ENCODE measurements at places on chromosomes 1 and 21.

DNA sequence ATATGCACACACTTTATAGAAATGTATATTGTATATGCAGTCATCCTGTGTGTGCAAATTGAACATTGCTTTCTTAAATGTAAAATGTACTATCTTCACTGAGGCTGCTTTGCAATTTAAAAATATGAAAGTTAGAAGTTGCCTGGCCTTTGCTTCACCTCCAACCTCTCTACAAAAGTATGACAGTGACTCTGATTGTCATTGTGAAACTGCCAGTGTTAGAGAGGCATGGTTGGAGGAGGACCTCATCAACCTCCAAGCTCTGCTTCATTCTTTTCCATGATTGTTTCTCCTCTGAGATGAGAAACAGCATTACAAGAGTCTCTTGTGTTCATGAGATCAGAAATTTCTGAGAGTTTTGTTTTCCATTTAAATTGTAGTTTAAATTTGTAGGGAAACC is 185.5 kb downstream of the ZC3H11B start:
- no peak for DNase-seq

GRCh38 chr1:15233689-15234088 is 13.3 kb upstream of the FHAD1 start:
- DNase-seq, result no peak

GRCh38 chr1:180151508-180151907 is 3.2 kb upstream of the QSOX1 start:
- no peak for DNase-seq

GRCh38 chr1:16351994-16352841 is at the start of gene FBXO42:
Gene FBXO42, minus strand, starts transcription at chr1:16352480. Its CDS starts 37,062 bp downstream, at chr1:16315418.
- peak; percentile 93 for DNase-seq

GRCh38 chr1:8363186-8363766 is 45.4 kb downstream of the SLC45A1 start:
- no peak for DNase-seq

DNA sequence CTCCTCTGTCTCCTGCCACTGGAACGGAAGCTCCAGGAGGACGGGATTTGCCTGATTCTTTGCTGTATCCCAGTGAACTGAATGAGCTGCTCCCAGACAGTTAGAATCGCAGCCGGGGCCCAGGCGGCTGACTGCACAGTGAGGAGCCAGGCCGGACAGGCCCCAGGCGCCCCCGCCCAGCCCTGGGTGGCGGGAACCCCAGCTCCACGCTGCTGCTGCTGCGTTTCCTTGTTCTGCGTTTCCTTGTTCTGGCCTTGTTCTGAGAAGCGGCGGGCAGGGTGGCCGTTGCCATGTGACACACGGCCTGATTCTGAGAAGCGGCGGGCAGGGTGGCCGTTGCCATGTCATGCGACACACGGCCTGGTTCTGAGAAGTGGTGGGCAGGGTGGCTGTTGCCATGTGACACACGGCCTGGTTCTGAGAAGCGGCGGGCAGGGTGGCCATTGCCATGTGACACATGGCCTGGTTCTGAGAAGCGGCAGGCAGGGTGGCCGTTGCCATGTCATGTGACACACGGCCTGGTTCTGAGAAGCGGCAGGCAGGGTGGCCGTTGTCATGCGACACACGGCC is 56.2 kb downstream of the SLC37A1 start:
- peak; percentile 0 for DNase-seq

DNA sequence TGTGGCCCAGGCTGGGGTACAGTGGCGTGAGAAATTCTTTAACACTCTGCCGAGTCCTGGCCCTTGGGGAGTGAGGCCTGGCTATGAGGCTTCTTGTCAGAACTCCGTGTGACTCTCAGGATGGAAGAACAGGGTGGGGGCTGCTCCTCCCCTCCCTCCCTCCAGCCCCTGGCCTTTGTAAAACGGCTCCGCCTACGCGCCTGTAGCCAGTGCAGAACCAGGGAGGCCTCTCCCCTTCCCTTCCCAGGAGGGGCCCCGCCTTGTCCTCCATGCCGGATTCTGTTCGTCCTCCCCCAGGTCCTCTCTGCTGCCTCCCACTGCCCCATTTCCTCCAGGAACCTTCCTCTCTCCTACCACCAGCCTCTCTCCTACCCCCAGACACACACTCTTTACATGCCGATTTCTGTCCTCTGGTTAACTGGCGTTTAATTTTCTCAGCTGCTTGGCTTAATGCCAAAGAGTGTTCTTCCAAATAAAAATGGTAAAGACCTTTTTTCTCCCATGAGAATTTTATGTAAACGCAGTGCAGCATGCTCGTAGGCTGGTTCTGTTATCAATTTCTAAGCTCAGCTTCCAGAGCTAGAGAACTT is 21.0 kb downstream of the PDE9A start:
- no peak for DNase-seq

- peak; percentile 58 for DNase-seq
These were observed 493 bp downstream of the DISC1 start for GRCh38 chr1:231626951-231627614.

DNA sequence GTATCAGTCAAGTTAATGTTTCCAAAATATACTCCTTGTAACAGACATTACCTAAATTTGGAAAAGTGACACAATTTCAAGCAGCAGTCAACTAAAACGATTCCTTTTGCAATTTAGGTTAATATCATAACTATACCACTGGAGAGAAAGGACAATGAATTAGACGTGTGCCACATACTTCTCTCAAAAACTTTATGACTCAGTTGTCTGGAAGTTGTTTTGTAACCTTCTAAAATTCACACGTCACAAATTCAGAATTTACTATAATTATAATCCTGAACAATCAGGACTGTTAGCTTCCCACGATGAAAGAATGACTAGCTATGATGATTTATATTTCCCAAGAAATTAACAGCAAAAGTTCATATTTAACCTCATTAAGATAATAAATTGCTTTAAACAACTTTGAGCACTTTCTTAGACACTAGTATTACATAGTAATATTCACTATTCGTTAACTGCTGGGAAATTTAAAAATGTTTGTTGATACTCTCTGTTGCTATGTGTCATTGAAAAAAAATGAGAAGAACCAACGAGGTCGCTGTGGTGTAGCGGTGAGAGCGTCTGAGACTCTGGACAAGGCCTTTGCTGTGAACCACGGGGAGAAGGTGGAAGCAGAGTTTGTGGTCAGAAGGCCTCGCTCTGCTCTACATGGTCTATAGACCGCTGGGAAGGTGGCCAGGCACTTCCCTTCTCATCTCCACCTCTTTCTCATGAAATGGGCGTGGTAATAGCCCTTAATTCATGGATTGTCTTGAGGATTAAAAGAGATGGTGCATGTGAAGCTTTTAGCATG is 27.9 kb upstream of the BATF3 start:
- DNase-seq, result peak; percentile 44

GRCh38 chr1:116806245-116806644 is 52.0 kb downstream of the CD2 start:
- peak; percentile 91 for DNase-seq

DNA sequence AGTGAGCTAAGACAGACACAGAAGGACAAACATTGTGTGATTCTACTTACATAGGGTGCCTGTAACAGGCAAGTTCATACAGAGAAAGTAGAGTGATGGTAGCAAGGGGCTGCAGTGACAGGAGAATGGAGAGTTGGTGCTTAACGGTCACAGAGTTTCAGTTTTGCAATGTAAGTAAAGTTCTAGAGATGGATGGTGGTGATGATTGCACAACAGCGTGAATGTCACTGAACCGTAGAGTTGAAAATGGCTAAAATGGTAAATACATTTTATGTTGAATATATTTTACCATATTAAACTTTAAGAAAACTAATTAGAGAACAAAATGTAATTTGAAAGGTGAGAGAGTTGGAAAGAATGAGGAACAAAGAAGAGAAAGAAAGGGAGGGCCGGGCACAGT is 8.7 kb downstream of the CFAP107 start:
- DNase-seq, result no peak

- no peak for DNase-seq
These were observed 75.2 kb downstream of the GLIS1 start for GRCh38 chr1:53663529-53664300.

DNA sequence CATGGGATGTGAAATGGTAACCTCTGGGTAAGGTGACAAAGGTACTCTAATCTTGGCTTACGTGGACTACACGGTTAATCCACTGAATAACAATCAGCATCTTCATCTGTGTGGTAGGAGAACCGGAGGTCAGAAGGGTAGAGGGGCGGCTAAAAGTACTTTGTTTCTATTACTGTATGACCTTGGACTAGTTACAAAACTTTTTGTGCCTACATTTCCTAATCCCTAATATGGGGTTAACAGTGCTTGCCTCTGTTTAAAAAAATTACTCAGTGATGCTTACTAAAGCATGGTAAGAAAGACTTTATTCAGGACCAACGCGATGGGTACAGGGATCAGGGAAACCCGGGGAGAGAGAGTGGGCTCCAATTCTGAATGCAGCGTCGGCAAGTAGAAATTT is 1.7 kb upstream of the MRPS6 start:
- DNase-seq, result no peak

- DNase-seq, result no peak
These were observed 5.1 kb upstream of the RFX5 start for GRCh38 chr1:151352021-151352718.

- peak; percentile 65 for DNase-seq
These were observed 841 bp downstream of the ADSS2 start for GRCh38 chr1:244450597-244451538.

- no peak for DNase-seq
These were observed 54.6 kb downstream of the SMYD2 start for GRCh38 chr1:214335567-214335966.

- DNase-seq, result no peak
These were observed 171.8 kb upstream of the IVNS1ABP start for GRCh38 chr1:185488808-185489207.

DNA sequence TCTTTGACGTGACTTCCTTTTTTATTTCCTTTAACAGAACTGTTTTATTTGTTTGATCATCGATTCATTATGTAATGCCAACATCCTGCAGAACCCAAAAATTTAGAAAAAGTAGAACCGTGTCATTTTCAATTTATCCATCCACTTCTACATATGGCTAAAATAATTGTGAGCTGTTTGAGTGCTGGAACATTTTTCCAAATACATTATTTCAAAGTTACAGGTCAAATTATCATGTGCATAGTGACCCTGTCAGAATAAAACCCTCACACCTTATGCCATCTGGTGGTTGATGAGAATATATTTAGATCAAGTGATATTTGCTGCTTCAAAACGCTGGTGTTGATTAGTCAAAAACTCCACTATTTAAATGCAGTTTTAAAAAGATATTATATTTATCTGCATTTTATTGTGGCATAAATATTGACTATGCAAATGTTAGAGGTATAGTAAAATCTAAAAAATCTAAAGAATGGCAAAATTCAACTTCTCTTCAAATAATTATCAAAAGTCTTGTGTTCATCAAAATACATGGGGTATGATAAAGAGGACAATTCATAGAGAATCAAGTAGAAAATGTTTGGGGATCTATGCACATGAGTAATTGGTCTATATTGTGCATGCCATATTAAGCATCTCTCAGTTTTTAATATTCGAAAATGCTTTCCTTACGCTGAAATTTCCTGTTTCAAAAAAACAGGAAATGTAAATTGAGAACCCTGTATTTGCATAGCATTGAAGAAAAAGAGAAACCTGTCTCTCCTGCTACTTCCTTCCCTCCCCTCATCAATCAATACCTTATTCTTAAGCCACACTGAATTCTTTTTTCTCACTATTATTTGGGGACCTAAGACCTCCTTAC is 39.7 kb downstream of the UBE2U start:
- no peak for DNase-seq

DNA sequence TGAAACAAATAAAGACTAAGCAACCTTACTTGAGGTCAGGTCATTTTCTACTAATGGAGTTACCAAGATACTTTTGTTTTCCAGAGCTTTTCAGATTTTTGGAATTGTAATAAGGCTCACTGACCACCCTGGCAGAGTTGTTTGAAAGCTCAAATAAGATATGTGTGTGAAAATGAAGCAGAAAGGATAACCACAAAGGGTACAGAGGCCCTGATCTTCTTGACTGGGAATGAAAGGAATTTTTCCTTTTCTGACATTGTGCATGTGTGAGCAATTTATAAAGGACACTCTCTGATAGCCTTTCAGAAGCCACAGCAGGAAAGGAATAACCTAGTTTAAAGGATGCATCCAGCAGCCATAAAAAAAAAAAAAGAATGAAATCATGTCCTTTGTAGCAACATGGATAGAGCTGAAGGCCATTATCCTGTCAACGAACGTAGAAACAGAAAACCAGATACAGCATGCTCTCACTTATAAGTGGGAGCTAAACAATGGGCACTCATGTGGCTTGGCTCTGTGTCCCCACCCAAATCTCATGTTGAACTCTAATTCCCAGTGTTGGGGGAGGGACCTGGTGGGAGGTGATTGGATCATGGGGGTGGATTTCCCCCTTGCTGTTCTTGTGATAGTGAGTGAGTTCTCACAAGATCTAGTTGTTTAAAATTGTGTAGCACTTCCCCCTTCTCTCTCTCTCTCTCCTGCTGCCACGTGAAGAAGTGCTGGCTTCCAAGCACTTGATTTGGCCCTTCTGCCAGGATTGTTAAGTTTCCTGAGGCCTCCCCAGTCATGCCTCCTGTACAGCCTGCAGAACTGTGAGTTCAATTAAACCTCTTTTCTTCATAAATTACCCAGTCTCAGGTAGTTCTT is 3.1 kb upstream of the SRP9 start:
- no peak for DNase-seq

GRCh38 chr1:245873883-245874671 is 633.0 kb downstream of the SMYD3 start:
- no peak for DNase-seq

DNA sequence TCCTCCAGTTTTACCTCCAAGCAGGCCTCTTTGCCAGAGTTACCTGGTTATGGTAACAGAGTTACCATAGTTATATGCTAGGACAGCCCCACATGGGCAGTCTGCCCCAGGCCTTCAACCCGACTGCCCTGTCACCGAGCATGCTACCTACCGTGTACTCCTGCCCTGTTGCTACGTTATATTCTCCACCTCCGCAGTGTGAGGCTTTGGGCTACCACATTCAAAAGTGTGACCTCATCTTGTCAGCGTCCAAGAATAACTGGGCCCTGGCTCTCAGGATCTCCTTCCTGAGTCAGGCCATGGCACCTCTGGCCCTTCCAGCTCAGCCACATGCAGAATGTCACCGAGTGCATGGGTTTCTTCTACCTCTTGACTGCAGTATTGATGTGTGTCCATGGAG is 8.9 kb downstream of the MAPKAPK2 start:
- DNase-seq, result no peak

- no peak for DNase-seq
These were observed 645.0 kb downstream of the PTPRC start for GRCh38 chr1:199283794-199284193.

DNA sequence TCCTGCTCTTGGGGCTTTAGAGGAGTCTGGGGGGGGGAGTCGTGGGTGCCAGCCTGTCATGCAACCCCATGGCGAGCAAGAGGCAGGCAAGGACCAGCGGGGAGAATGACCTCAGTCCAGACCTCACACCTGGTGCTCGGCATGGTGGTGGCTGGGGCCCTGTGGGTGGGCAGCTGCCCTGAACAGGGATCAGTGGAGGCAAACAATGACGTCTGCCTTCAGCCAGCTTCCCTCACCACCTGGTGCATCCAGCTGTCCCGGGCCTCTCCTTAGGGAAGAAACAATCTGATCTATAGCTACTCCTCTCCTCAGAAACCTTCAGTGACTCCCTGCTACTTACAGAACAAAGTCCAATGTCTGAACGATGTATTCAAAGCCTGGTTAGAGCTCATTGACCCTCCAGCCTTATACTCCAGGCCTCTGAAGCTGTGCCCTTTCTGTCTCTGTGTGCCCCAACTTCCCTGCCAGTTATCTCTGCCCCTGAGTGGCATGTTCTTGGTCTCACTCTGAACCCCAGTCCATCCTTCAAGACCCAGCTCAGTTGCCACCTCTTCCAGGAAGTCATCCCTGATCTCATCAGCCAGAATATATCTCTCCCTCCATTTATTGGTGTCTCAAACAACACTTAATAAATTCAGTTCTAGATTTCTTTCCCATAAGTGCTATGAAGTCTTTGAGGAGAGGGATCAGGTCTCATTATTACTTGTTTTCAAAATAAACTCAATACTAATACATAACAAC is 6.6 kb downstream of the PADI2 start:
- DNase-seq, result no peak

Measured in activated CD4-positive, alpha-beta T cell treated with anti-CD3 and anti-CD28 coated beads for 48 hours (primary cell).